OCI-M1 (cell line): ENCODE measurements at places on chromosomes 2 and 18.

DNA sequence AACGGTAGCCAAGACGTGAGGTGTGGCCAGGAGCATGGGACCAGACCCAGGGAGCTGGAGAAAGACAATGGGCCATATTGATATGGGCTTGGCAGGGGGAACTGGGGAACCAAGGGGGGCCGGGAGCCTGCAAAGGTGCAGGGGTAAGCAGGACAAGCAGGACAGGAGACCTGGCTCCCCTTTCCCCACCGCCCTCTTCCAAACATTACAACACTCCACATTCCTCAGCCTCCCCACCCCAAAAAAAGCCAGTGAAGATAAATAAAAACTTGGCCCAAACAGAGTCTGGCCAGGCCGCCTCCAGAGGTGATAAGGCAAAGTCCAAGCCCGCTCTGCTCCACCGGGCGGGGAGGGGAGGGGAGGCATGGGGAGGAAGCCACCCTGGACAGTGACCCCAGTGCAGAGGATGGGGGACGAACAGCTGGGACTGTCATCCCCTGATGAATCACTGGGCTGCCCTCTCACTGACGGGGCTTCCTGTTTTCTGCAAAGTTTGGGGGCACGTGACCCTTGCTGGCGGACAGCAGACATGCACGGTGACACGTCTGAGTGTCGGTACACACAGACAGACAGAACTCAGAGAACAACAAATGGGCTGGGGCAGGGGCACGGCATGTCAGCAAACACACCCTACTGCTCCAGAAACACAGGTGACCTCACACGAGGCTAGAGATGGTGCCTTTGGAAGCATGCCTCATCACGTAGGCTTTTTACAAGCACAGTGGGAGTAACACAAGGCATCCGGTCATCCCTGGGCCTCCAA is 100.2 kb downstream of the TNS1 start:
- DNase-seq = peak; percentile 62

- DNase-seq = no peak
Observed at GRCh38 chr2:215654148-215654819, 218.4 kb upstream of the FN1 start.

- DNase-seq = no peak
Observed at GRCh38 chr18:36532394-36532793, 234.9 kb downstream of the FHOD3 start.

DNA sequence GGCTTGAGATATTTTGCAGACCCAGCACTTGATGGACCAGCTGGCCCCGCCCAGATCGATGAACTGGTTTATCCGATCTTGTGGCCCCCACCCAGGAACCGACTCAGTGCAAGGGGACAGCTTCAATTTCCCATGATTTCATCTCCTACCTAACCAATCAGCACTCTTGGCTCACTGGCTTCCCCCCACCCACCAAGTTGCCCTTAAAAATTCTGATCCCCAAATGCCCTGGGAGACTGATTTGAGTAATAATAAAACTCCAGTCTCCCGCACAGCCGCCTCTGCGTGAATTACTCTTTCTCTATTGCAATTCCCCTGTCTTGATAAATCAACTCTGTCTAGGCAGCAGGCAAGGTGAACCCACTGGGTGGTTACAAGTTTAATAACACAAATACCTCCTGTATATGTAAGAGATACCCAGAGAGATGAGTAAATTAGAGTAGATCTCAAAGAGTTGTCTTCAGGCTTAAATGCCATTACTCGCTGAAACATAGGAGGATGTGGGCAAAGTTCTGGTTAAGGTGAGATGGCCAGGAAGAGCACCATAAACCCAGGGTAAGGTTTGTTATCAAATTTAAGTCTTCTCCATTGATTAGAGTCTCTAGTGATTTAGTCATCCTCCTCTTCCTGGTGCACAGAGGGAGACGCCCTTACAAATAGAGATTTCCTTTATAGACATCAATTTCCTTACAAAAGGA is 222.8 kb downstream of the ARL4C start:
- DNase-seq = no peak

DNA sequence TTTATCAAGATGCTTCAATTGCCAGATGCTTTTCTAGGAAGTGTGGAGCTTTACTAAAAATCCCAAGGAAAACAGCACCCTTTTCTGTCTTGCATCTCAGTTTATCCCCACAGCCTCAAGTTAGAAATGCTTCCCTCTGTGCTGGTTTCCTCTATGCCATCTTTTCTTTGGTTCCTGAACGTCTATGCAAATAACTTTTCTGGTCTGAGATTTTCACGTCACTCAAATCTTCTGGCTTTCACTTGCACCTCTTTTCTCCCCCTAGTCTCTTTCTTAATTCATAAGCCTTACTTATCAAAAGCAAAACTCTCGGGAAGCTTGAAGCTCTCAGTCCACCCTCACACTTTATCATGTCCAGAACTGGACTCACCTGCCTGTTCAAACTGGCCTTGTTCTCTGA is 33.9 kb downstream of the ARHGAP25 start:
- DNase-seq = no peak
